ENCODE measurements at places on chromosomes 3 and 15. TPM values are rescaled to one million over a fixed set of nuclear protein-coding genes. Genes with fewer than 3 reads are reported as not detected.

- DNase-seq: no peak
- no peaks in the 10 kb centered on the region for H3K4me1 ChIP-seq
- no peaks in the 10 kb centered on the region for H3K27me3 ChIP-seq
- no peaks in the 10 kb centered on the region for H3K36me3 ChIP-seq
Observed at GRCh38 chr15:27535445-27536129, 563.5 kb downstream of the OCA2 start.

DNA sequence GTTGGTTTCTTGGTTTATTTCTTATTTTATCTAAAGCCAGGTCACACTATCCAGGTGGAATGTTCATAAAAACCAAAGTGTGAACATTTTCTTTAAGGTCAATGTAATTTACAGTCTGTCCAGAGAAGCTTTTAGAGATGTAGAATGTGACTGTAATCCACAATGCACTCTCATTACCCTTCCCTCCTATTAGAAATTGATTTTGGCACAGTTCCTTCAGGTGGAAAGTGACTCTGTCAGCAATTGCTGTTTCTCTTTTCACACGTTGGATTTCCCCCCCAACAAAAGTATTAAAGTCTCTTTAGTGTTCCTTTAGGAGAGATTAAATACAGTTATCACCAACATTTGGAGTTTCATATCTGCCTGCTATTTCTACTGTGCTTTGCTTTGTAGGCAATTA lies 31.6 kb upstream of the COPB2 start:
- DNase-seq: no peak
- H3K27me3 ChIP-seq: no peaks in the 10 kb centered on the region
- no peak overlapping the region for H3K27ac ChIP-seq
- no peak overlapping the region for H3K4me3 ChIP-seq
- H3K4me1 ChIP-seq: no peaks in the 10 kb centered on the region

GRCh38 chr3:141125351-141125750 lies 74.2 kb downstream of the SPSB4 start:
- H3K27ac ChIP-seq: no peak overlapping the region
- no peak overlapping the region for H3K4me3 ChIP-seq
- no peaks in the 10 kb centered on the region for H3K4me1 ChIP-seq
- DNase-seq: no peak

GRCh38 chr3:185115371-185115770 lies 37.5 kb downstream of the C3orf70 start:
- no peaks in the 10 kb centered on the region for H3K36me3 ChIP-seq
- H3K27me3 ChIP-seq: no peaks in the 10 kb centered on the region
- no peaks in the 10 kb centered on the region for H3K4me1 ChIP-seq
- no peak overlapping the region for H3K27ac ChIP-seq
- H3K4me3 ChIP-seq: no peak overlapping the region

- H3K27me3 ChIP-seq: no peaks in the 10 kb centered on the region
- peak overlapping the region; percentile 91 for H3K27ac ChIP-seq
- peak; percentile 59 for DNase-seq
- H3K4me3 ChIP-seq: no peak overlapping the region
- H3K4me1 ChIP-seq: peaks cover 12% of the 10 kb centered on the region
Observed at GRCh38 chr3:177904621-177905020, 631.6 kb upstream of the KCNMB2 start.

DNA sequence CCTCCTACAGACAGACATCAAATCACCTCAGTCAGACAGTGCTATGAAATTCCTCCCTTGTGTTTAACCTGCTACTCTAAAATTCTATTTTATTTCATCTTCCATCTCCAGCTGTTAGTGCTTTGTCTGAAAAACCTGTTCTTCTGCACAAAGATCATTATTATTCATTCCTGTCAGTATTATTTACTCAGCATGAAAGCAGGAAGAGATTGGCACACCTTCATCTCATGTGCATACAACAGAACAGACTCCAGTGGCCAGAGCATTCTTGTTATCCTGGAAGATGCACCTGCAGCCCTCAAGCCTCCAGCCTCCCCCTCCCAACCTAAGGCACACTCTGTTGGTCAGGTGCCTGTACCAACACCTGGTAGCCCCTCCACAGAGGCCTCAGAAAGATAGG lies 1.8 kb upstream of the ROPN1B start:
- no peak overlapping the region for H3K27ac ChIP-seq
- peaks cover 34% of the 10 kb centered on the region for H3K27me3 ChIP-seq
- H3K4me1 ChIP-seq: no peaks in the 10 kb centered on the region

- no peaks in the 10 kb centered on the region for H3K27me3 ChIP-seq
- no peaks in the 10 kb centered on the region for H3K36me3 ChIP-seq
- H3K4me3 ChIP-seq: no peak overlapping the region
- H3K4me1 ChIP-seq: peaks cover 10% of the 10 kb centered on the region
Observed at GRCh38 chr3:99126316-99126715, 224.8 kb upstream of the DCBLD2 start.

- peaks cover 41% of the 10 kb centered on the region for H3K4me1 ChIP-seq
- H3K27me3 ChIP-seq: no peaks in the 10 kb centered on the region
- no peak overlapping the region for H3K4me3 ChIP-seq
- DNase-seq: peak; percentile 98
- H3K27ac ChIP-seq: peak overlapping the region; percentile 87
- peaks cover 32% of the 10 kb centered on the region for H3K36me3 ChIP-seq
Observed at GRCh38 chr15:60392986-60393790, 4.6 kb downstream of the ANXA2 start.

- H3K4me1 ChIP-seq: peaks cover 5% of the 10 kb centered on the region
- H3K27ac ChIP-seq: no peak overlapping the region
- no peak overlapping the region for H3K4me3 ChIP-seq
- no peaks in the 10 kb centered on the region for H3K36me3 ChIP-seq
- peak; percentile 42 for DNase-seq
Observed at GRCh38 chr3:105967117-105967516, 98.3 kb upstream of the CBLB start.

TGM4 gene
- total RNA-seq: under 0.01 TPM

AHSG gene
- not detected for total RNA-seq

PGBD4 gene
- total RNA-seq: 1.9 TPM

TRIM59 gene
- total RNA-seq: 65.4 TPM

Measured in IMR-90 (cell line).